ENCODE measurements at places on chromosomes 2 and 18. TPM values are rescaled to one million over a fixed set of nuclear protein-coding genes. Genes with fewer than 3 reads are reported as not detected.
A peak's percentile ranks its signal among the peaks of the same experiment; 100 is the strongest.

The SFTPB gene
- not detected for total RNA-seq

DNA sequence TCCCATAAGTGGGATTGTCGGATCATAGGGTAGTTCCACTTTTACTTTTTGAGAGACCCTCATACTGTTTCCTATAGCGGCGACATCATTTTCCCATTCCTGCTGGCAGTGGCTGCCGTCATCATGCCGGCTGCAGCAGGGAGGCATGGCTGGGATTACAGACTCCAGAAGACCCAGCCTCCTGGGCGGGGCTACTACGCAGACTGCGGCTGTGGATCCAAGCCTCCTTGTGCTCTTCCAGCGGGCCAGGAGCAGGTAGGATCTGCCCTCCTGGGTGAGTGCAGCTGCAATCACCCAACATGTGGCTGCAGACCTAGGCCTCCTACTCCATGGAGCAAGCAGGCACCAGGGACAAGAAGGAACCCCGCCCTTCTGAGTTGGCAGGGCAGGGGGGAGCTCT is 359.2 kb downstream of the GALR1 start:
- H3K27ac ChIP-seq, result no peak overlapping the region
- no peak overlapping the region for H3K4me3 ChIP-seq
- no peaks in the 10 kb centered on the region for H3K4me1 ChIP-seq
- DNase-seq, result no peak
- no peaks in the 10 kb centered on the region for H3K27me3 ChIP-seq
- no peaks in the 10 kb centered on the region for H3K36me3 ChIP-seq

DNA sequence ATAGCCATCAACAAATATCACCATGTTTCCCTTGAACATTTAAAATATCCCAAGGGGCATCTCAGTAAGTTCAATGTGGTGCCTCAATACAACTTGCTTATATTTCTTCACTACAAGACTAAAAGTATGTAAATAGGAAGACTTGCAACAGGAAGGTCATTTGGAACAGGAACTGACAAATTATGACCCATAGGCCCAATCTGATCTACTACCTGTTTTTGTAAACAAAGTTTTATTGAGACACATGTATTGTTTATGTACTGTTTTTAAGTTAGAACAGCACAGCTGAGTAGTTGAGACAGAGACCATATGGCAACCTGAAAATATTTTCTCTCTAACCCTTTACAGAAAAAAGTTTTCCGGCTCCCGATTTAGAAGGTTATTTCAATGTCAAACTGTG is 154.8 kb upstream of the TFPI start:
- no peak overlapping the region for H3K27ac ChIP-seq
- H3K36me3 ChIP-seq, result no peaks in the 10 kb centered on the region
- no peak for DNase-seq
- no peaks in the 10 kb centered on the region for H3K4me1 ChIP-seq
- no peaks in the 10 kb centered on the region for H3K27me3 ChIP-seq

- H3K36me3 ChIP-seq, result no peaks in the 10 kb centered on the region
- H3K4me3 ChIP-seq, result no peak overlapping the region
- DNase-seq, result no peak
- no peaks in the 10 kb centered on the region for H3K4me1 ChIP-seq
- H3K27ac ChIP-seq, result no peak overlapping the region
Measured at GRCh38 chr2:35960596-35960995, 395.0 kb upstream of the CRIM1 start.

GRCh38 chr2:125745514-125745913 is 910.4 kb upstream of the GYPC start:
- H3K4me1 ChIP-seq, result no peaks in the 10 kb centered on the region
- DNase-seq, result no peak
- no peak overlapping the region for H3K4me3 ChIP-seq
- no peaks in the 10 kb centered on the region for H3K27me3 ChIP-seq
- H3K27ac ChIP-seq, result no peak overlapping the region

GRCh38 chr18:78241535-78242253 is 737.9 kb upstream of the SALL3 start:
- H3K27ac ChIP-seq, result no peak overlapping the region
- DNase-seq, result no peak
- no peaks in the 10 kb centered on the region for H3K36me3 ChIP-seq

The ACMSD gene
- total RNA-seq, result not detected

DNA sequence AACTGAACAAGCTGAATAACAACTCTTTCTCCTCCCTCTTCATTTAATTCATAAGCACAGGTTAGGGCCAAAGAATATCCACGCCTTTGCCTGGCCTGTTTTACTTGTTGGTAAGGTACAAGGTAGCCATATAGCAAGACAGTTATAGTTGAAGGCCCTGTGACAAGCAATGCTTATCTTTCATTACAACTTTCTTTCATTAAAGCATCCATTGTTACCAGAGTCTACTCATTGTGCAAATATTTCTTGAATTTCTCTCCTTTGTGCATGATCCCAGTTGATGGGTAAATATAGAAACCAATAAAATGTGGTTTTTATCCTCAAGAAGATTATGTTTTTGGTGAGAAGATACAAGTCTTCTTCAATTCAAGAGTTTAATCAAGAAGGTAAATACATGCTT is 140.2 kb downstream of the UBE2E3 start:
- no peak for DNase-seq
- no peak overlapping the region for H3K4me3 ChIP-seq
- H3K4me1 ChIP-seq, result peaks cover 11% of the 10 kb centered on the region
- no peaks in the 10 kb centered on the region for H3K36me3 ChIP-seq

- no peaks in the 10 kb centered on the region for H3K4me1 ChIP-seq
- no peak overlapping the region for H3K27ac ChIP-seq
Measured at GRCh38 chr2:111005307-111005706, 115.4 kb upstream of the BCL2L11 start.

- no peak overlapping the region for H3K27ac ChIP-seq
- peak; percentile 23 for DNase-seq
- H3K36me3 ChIP-seq, result no peaks in the 10 kb centered on the region
- H3K4me3 ChIP-seq, result no peak overlapping the region
- H3K27me3 ChIP-seq, result no peaks in the 10 kb centered on the region
Measured at GRCh38 chr2:98012561-98012991, 16.8 kb upstream of the TMEM131 start.

The STPG4 gene
- not detected for total RNA-seq

- no peak for DNase-seq
- H3K4me1 ChIP-seq, result no peaks in the 10 kb centered on the region
- no peaks in the 10 kb centered on the region for H3K27me3 ChIP-seq
- no peaks in the 10 kb centered on the region for H3K36me3 ChIP-seq
Measured at GRCh38 chr18:8301427-8302172, 307.6 kb upstream of the RAB12 start.

GRCh38 chr18:57754577-57755338 is 48.4 kb downstream of the ATP8B1 start:
- DNase-seq, result no peak
- H3K27me3 ChIP-seq, result no peaks in the 10 kb centered on the region
- no peak overlapping the region for H3K27ac ChIP-seq
- no peaks in the 10 kb centered on the region for H3K4me1 ChIP-seq

DNA sequence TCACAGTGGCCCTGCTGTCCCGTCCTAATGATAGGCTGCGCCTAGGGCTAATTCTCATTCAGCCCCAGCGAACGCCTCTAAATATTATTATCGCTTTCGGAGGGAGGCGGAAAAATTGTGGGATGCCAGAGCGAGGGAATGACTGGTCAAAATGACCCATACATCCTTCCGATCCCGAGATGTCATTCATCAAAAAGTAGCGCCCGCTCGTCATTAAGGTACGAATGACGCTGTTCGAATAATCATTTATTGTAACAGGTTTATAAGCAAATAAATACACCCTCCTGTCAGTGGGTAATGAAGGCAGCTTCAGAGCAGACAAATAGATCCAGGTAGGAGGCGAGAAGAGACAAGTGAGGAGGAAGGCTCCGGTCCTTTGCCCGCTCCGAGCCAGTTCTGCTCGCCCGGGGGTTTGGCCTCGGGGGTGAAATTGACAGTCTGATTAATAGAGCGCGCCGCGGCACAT is at the start of gene EVX2:
EVX2 (minus strand) TSS at position 167 of the 466 bp plus-strand sequence. CDS start 186 bp downstream, outside the sequence.
- H3K4me3 ChIP-seq, result no peak within 1 kb of the TSS
- H3K27ac ChIP-seq, result no peak within 1 kb of the TSS
- peaks cover 48% of the 10 kb centered on the region for H3K4me1 ChIP-seq

The CSRNP3 gene
- total RNA-seq, result not detected

DNA sequence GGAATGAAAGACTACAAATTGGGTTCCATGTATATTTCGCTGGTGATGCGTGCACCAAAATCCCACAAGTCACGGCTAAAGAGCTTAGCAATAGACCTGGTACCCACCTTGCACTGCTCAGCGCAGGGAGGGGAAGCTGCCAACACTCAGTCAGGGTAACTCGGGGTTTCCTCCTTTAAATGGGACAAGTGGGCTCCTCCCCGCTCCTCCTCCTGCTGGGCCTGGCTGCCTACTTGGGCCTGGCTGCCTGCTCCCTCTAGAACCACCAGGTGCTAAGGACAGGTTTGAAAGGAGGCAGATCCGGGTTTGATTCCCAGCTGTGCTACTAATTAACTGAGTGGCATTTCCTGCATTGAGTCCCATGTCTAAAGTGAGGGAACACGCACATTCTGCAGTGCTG is 23.4 kb downstream of the MYO7B start:
- no peak for DNase-seq
- no peaks in the 10 kb centered on the region for H3K36me3 ChIP-seq
- H3K4me1 ChIP-seq, result peaks cover 2% of the 10 kb centered on the region
- peaks cover 5% of the 10 kb centered on the region for H3K27me3 ChIP-seq
- no peak overlapping the region for H3K27ac ChIP-seq

The TEX44 gene
- not detected for total RNA-seq

- H3K36me3 ChIP-seq, result no peaks in the 10 kb centered on the region
- no peak overlapping the region for H3K27ac ChIP-seq
- DNase-seq, result no peak
Measured at GRCh38 chr18:6598657-6599056, 130.9 kb upstream of the ARHGAP28 start.

DNA sequence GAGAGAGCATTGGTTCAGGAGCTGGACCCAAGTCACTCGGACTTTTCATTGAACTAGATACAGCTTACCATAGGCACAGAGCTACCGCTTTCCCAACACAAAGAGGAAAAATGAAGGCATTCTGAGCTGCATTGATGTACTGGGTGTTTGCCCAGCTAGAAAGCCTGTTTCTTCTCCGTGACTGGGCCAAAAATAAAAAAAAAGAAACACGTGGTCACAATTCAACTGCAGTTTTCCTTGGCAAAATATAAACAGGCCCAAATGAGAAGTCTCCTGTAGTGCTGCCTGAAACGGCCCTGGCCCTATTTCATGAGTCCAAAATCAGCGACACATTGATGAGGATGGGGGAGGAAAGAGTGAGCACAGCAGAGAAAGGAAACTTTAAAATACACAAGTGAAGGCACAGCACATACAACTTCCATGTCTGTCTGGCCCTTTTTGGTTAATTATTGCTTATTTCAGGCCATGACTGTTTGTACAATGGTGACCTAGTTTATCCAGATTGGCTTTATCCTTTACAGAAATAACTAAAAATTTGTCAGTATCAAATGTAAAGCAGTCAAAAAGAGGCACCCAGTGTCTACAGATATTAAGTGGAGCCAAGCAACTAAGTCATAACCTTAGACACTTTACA is 179.7 kb downstream of the ICOS start:
- no peak overlapping the region for H3K27ac ChIP-seq
- peaks cover 12% of the 10 kb centered on the region for H3K4me1 ChIP-seq
- no peak overlapping the region for H3K4me3 ChIP-seq
- no peaks in the 10 kb centered on the region for H3K36me3 ChIP-seq
- H3K27me3 ChIP-seq, result peaks cover 1% of the 10 kb centered on the region

The GREB1L gene
- total RNA-seq, result not detected

GRCh38 chr2:46873604-46874068 is 42.0 kb downstream of the MCFD2 start:
- DNase-seq, result no peak
- no peaks in the 10 kb centered on the region for H3K27me3 ChIP-seq
- no peaks in the 10 kb centered on the region for H3K4me1 ChIP-seq
- H3K36me3 ChIP-seq, result no peaks in the 10 kb centered on the region
- no peak overlapping the region for H3K4me3 ChIP-seq

- no peaks in the 10 kb centered on the region for H3K4me1 ChIP-seq
- H3K4me3 ChIP-seq, result no peak overlapping the region
- no peak overlapping the region for H3K27ac ChIP-seq
- DNase-seq, result no peak
- H3K27me3 ChIP-seq, result no peaks in the 10 kb centered on the region
Measured at GRCh38 chr2:139454251-139454650, 674.1 kb upstream of the NXPH2 start.

The DHRS9 gene
- not detected for total RNA-seq

DNA sequence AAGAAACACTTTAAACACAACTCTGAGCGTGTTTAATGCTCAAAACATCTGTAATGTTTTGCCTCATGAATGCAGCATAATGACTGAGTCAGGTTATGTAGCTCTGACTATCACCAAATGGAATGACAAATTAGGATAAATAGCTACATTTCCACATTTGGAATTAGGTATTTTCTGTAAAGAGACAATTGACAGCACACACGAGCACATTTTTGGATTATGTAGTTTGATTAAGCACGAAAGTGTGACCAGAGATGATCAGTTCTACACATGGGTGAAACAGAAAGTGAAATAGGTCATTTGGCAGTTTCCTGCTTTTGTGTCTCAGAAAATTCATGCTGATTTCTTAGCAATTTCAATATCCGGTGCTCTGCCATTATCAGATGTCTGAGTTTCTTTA is 29.0 kb downstream of the LPIN1 start:
- peak overlapping the region; percentile 30 for H3K4me3 ChIP-seq
- H3K36me3 ChIP-seq, result peaks cover 56% of the 10 kb centered on the region
- no peaks in the 10 kb centered on the region for H3K27me3 ChIP-seq
- H3K4me1 ChIP-seq, result peaks cover 41% of the 10 kb centered on the region
- DNase-seq, result no peak
- H3K27ac ChIP-seq, result peak overlapping the region; percentile 55

The CHRND gene
- not detected for total RNA-seq

DNA sequence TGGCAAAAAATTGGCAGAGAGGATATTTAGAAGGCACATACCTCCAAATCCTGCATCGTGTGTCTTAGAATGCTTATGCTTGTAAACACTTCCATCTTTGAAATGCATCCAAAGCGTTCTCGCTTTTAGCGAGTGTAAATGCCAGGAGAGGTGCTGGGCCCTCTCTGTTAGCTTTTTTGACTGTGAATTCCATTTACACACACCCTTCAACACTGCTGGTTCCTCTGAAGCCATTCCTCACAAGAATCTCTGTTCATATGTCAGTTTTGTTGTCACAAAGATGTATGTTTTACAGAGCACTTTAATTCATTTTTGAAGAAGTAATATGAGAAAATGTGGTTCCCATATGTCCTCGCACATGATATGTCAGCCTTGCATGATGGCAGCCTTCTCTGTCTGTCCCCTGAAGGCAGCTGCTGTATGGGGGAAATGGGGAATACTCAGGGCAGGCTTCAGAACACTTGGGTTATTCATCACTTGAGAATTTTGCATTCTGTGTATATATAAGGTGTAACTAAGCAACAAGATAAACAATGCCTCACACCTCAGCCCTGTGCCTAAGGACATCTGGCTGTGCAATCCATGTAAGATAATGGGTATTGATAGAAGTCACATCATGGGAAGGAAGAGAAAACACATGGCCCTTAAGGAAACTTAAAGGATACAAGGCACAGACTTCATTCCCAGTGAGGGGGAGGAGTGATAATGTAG is 52.3 kb downstream of the RAB27B start:
- no peak overlapping the region for H3K27ac ChIP-seq
- no peak for DNase-seq
- no peak overlapping the region for H3K4me3 ChIP-seq

- H3K36me3 ChIP-seq, result no peaks in the 10 kb centered on the region
- DNase-seq, result no peak
- H3K4me1 ChIP-seq, result no peaks in the 10 kb centered on the region
- H3K27ac ChIP-seq, result no peak overlapping the region
- H3K4me3 ChIP-seq, result no peak overlapping the region
Measured at GRCh38 chr2:225270861-225271260, 128.6 kb upstream of the NYAP2 start.

The AKAIN1 gene
- total RNA-seq, result not detected

The LYG1 gene
- total RNA-seq, result 0.71 TPM

GRCh38 chr2:201366146-201366545 is 9.0 kb upstream of the FLACC1 start:
- no peak overlapping the region for H3K4me3 ChIP-seq
- H3K27ac ChIP-seq, result no peak overlapping the region
- peaks cover 17% of the 10 kb centered on the region for H3K4me1 ChIP-seq
- peaks cover 17% of the 10 kb centered on the region for H3K36me3 ChIP-seq
- no peaks in the 10 kb centered on the region for H3K27me3 ChIP-seq

Measured in CD4-positive, alpha-beta T cell (primary cell).